ENCODE measurements at places on chromosomes 16 and 17. TPM values are rescaled to one million over a fixed set of nuclear protein-coding genes. Genes with fewer than 3 reads are reported as not detected.

Gene HOXB3
- 5.4 TPM for total RNA-seq

Gene KRT14
- not detected for total RNA-seq

Gene SLC16A11
- total RNA-seq = 43.9 TPM

Gene RNF112
- total RNA-seq = 3.5 TPM

Measured in thyroid gland (tissue), 4 donors.